Cerebellar cortex (tissue), 1 donor: ENCODE measurements at places on chromosomes 6 and 20.

- no peak for DNase-seq
Observed at GRCh38 chr6:155710704-155711103, 255.1 kb upstream of the NOX3 start.

- DNase-seq, result no peak
Observed at GRCh38 chr20:47066484-47067270, 172.0 kb downstream of the EYA2 start.

- DNase-seq, result peak; percentile 18
Observed at GRCh38 chr6:11771473-11772048, 7.0 kb downstream of the ADTRP start.

DNA sequence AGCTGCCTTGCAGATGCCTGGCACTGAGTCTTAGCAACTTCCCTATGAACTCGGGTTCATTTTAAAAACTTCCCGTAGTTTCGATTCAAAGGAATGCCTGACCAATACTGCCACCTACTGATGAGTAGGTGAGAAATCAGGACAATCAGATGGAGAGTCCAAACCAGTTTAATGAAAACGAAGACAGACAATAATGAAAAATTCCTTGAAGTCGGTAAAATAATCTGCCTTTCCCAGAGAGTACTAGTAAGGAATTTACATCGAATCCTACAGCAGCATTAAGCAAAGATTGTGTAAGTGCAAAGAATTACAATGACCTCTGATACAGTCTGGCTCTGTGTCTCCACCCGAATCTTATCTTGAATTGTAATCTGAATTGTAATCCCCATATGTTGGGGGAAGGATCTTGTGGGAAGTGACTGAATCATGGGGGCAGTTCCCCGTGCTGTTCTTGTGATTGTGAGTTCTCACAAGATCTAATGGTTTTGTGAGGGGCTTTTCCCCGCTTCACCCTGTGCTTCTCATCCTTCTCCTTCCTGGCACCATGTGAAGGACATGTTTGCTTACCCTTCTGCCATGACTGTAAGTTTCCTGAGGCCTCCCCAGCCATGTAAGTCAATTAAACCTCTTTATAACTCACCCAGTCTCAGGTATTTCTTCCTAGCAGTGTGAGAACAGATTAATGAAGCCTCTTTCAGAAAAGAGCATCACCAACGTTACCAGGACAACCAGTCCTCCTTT, 134.4 kb downstream of the ARHGAP18 start:
- peak; percentile 24 for DNase-seq

GRCh38 chr6:155418017-155418761, 37.5 kb downstream of the NOX3 start:
- DNase-seq, result no peak

- no peak for DNase-seq
Observed at GRCh38 chr6:93894521-93894920, 475.2 kb upstream of the EPHA7 start.

DNA sequence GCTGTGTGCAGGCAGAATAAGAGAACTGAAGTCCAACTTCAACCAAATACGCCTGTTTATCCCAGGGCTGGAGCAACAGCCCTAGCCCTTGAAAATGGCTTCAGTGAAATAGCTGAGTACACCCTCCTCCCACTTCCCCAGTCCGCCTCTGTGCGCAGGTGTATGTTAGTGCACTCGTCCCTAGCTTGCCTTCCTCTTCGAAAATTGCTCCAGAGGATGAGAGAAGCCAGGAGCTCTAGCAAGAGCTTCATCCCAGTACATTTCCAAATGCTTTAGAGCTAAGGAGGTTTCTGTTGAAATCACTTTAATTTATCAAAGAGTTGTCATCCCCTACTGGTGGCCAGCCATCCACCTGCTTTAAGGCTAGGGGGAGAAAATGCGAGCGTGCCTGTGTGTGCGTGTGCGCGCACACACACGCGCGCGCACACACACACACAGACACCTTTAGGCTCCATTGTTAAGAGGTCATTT, 5.4 kb upstream of the POU3F2 start:
- no peak for DNase-seq

DNA sequence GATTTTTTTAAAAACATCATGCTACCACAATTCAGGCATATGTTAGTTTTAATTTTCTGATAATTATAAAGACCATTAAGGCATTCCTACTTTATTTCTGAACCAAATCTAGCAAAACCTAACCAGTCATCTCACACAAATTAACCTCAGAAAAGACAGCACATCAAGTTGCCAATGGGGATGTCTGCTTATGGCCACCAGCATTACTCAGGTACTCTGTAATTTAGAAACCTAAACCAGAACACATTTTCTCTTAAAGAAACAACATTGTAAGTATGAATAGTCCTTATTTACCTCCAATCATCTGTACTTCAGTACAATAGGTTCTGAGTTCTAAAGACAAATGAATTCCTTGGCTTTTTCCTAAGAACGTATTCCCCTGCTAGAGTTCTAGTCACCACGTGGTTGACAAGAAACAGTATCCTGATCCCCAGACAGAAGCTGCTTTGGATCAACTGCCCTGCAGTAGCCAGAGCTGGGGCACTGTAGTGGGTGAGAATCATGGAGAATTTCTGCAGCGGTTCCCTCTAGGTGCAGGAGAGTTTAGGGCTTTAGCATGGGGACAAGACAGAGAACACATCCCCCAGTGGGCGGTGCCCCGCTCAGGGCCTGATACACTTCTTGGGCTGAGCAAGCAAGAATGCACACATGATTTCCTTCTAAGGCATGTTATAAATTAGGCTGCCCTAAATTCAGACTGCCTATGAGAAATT, 15.4 kb downstream of the GCLC start:
- no peak for DNase-seq

DNA sequence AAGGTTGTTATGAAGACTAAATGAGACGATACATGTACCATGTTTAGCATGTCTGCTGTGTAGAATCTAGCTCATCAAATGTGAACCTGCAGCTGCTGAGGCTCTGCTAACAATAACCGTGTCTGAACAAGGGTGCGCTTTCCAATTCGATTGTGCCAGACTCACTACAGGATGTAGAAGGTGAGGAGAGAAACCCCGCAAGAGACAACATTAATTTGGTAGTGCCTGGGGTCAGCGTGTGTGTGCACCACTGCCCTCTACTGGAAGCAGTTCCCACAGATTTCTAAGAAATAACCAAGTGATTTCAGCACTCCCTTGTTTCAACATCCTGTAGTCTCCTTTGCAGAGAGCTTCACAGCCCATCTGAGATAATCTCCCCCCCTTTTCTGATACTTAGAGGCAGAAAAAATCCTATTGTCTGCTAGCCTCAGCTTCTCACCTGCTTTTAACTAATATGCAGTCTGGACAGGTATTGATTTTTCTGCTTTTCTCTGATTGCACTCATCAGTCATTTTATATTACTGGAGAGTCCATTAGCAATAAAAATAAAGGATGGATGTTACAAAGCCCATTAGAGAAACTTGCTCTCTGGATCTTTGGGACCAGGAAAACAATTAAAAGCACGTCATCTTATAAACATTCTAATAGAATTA, 96.7 kb upstream of the BACH2 start:
- DNase-seq, result peak; percentile 76

DNA sequence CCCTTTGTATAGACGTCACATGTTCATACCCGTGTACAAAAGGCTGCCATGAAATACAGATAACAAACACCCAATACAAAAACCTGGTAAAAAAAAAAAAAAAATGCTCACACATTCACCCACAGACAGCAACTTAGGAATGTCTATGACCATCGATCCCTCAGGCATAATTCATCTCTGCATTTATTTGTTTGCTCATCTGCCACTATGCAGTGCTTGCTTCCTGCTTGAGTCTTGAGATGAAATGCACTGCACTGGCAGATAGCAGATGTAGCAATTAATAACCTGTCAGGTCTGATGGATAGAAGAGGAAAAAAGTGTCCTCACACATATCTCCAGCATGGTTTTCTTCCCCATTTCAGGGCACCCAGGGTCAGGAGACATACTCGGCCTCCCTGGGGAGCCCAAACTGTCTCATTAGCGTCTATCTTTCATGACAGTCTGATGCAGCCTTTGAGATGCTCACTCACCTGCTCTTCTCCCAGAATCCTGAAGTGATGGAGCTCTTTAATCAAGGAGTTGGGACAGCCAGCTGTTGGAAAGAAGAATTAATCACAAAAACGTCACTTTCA, 295.1 kb upstream of the AGPAT4 start:
- no peak for DNase-seq

GRCh38 chr6:150412221-150412620, 43.4 kb downstream of the IYD start:
- no peak for DNase-seq

GRCh38 chr20:62202676-62203377, 17.3 kb downstream of the HRH3 start:
- no peak for DNase-seq

DNA sequence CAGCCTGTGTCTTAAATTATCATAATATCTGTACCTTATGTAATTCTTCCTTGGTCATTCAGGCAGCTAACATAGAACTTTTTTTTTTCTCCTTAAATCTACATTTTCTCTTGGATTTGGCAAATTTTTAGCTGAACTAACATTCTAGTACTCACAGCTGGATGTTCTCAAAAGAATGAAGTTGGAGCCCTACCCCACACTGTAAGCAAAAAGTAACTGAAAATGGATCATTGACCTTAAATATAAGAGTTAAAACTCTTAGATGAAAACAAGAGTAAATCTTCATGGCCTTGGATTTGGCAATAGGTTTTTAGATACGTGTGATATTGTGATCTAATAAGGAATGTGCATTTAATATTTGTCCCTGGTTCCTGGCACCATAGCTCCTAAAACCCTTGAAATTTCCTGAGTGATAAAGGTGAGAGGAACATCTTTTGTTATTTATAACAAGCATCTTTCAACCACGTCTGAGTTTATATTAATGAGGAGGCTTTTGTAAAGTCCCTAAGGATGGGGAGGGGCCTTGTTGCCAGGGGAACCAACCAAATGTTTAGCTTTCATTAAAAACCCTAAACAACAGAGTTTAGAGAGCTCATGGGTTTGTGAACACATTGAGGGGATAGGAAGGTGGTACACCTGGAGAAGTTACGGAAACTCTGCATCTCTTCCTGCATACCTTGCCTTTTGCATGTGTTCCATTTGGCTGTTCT, 106.1 kb upstream of the ADGRF4 start:
- DNase-seq, result no peak

GRCh38 chr6:73585566-73586415, 65.0 kb upstream of the EEF1A1 start:
- DNase-seq, result peak; percentile 62

- DNase-seq, result peak; percentile 54
Observed at GRCh38 chr6:144219056-144219685, 66.0 kb upstream of the UTRN start.

- DNase-seq, result no peak
Observed at GRCh38 chr6:163099621-163100171, 314.8 kb upstream of the QKI start.

GRCh38 chr6:155493694-155494143, 38.1 kb upstream of the NOX3 start:
- DNase-seq, result no peak

DNA sequence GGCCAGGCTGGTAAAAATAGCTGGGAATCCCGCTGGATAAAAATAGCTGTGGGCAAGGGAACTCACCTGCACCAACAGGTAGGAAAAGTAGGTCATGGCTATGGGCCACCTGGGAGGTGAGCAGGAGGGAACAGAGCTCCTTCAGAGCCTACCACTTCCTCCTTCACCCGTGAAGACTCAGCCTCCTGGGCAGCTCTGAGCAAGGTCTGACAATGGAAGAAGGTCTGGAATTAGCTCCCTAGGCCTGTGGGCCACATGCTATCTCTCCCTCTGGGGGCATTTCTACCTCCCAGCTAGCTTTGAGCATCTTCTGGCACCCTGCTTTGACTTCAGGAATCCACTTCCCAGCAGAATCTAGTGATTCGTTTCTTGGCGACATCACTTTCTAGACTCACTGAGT, 153.9 kb downstream of the MRPL14 start:
- DNase-seq, result no peak

GRCh38 chr6:2816158-2816557, 25.5 kb downstream of the SERPINB1 start:
- DNase-seq, result no peak
